ENCODE measurements at places on chromosomes 2 and 18.
A peak's percentile ranks its signal among the peaks of the same experiment; 100 is the strongest.

GRCh38 chr2:121075006-121075551 is 209.9 kb downstream of the TFCP2L1 start:
- DNase-seq, result no peak

GRCh38 chr2:55946793-55947192 is 23.2 kb upstream of the EFEMP1 start:
- no peak for DNase-seq

DNA sequence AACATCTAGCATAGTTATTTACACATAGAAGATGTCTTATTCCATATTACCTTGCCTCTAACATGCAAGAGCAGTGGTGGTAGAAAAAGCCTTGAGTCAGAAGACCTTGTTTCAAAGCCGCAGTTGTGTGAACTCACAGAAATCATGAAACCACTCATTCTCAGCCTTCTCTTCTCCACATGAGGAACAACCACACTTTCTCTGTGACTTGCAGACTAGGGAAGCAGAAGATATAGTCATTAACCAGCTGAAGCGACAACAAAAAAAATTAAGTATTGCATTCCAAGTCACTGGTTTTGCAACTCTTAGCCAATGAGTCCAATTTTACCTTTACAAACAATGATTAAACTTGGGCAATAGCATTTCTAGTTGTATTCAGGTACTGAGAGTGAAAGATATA is 19.0 kb downstream of the TWSG1 start:
- no peak for DNase-seq

GRCh38 chr2:34602262-34602661 is 1003.2 kb upstream of the FAM98A start:
- DNase-seq, result no peak

DNA sequence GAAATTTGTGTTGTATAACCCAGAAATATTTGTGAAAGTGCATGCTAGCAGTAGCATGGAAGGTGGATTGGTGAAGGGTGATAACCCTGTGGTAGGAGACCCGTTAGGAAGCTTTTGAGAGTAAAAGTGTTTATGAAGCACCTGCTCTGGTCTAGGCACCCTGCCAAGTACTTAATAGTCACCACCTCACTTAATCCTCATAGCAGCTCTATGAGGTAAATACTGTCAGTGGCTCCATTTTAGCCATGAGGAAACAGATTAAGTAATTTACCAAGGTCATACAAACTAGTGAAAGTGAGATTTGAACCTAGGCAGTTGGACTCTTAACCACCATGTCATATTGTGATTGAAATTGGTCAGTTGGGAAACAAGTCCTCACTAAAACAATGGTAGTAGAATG is 66.8 kb downstream of the TET3 start:
- DNase-seq, result no peak

DNA sequence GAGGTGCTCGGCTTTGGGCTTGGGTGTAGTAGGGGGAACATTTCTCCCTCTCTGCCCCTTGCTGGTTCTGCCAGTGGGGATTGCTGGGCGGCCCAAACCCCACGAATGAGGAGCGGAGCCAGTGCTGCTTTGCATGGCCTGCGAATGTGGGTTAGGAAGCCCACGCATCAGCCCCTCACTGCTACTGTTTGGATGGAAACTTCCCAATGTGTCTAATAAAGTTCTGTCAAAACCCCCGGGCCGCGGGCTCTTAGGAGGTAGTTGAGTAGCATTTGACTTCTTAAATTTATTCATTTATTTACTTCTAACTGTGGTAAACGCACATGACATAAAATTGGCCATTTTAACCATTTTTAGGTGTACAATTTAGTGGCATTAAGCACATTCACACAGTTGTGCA is 161.3 kb upstream of the FHL2 start:
- no peak for DNase-seq

DNA sequence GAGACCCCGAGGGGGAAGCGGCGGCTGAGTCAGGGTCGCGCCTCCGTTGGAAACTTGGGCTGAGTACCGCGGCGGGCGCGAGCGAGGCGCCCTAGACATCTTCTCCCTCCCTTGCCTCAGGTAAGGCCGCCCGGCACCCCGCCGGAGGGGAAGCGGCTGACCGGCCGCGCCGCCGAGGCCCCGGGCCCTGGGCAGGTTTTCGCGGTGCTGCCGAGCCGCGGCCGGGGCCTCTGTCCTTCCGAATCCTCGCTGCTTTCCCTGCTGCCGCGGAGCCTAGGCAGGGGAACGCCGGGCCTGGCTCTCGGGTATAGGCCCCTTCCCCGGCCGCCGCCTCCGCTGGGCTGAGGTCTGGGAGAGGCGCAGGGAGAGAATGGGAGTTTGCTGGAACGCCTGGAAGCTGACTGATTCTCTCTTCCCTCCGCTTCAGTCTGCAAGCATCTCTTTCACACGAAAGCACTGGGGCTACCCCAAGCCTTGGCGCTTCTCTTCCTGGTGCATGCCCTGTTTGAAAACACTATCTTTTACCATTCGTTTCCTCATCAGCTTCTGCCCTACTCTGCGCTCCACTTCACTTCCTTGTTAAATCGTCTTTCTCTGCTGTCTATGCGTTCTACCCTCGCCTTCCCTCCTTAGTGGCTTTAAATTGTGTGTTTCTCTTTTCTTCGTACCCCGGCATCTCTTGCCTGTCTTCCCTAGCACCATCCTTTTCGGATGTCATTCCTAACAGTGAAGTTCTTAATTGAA is 652 bp downstream of the PPM1B start:
- peak; percentile 33 for DNase-seq

DNA sequence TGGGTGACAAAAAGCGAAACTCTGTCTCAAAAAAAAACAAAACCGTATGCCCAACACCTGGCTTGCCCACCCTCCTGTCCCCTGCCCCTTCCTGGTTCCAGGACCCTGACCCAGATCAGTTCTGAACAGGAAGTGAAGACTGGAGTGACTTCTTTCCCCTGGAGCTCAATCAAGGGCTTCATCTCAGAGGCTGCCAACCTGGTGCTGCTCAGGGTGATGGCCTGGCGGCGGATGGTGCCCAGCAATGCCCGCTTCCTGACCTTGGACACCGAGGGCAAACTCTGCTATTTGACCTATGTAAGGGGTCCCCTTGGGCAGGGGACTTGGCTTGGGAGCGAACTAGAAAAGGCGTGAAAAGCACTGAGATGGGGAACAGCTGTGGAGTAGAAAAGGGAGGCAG is 5.9 kb downstream of the CATIP start:
- no peak for DNase-seq

- DNase-seq, result no peak
These were observed 1149.4 kb upstream of the ZEB2 start for GRCh38 chr2:145669301-145669700.

GRCh38 chr18:47680488-47680887 is 250.0 kb downstream of the SMAD2 start:
- DNase-seq, result no peak

DNA sequence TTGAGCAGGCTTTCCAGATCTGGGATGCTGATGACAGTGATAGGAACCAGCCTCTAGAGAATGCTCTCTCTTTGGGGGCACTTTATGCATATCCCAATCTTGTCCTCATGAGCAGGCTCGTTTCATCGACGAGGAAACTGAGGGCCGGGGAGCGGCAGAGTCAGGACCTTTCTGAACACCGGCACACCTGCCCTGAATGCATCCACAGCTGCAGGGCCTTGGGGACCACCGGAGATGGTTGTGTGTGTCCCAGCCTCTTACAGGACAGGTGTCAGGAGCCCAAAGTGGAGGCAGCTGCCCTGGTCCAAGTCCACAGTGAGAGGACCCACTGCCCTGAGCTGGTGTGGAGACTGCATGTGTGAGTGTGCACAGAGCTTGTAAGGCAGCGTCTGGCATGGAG is 47.6 kb upstream of the FAHD2A start:
- no peak for DNase-seq

- peak; percentile 26 for DNase-seq
These were observed 14.5 kb upstream of the ZBTB14 start for GRCh38 chr18:5309888-5310470.

GRCh38 chr18:41850781-41851180 is 104.3 kb upstream of the PIK3C3 start:
- no peak for DNase-seq

DNA sequence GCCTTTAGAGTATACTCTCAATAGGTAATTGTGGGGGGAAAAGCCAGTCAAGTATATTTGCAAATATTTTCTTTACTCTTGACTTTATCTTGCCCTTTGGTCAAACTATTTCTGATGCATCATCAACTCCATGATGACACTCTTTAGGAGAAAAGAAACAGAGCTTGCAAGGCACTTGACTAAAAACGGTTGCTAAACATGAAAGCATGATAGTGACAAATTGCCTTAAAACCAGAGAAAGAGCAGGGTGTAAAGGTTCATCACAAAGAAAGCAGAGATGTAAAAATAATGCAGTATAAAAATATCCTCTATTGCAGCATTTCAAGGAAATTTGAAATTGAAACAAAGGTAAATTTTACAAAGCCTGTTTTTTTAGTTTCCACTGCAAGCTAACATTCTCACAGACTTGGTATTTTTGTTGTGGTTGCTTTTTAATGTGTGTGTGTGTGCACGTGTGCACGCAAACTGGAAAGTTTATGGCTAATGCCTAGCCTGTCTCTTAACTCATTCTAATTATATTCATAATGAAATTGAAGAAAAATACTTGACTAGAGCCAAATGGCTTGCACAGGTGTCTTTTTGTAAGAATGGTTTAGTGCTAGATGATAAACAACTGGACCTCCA is 503.6 kb downstream of the ARHGAP15 start:
- DNase-seq, result no peak

- DNase-seq, result no peak
These were observed 29.0 kb upstream of the SERPINB2 start for GRCh38 chr18:63858456-63858855.

GRCh38 chr18:8478968-8479370 is 130.3 kb upstream of the RAB12 start:
- DNase-seq, result no peak

DNA sequence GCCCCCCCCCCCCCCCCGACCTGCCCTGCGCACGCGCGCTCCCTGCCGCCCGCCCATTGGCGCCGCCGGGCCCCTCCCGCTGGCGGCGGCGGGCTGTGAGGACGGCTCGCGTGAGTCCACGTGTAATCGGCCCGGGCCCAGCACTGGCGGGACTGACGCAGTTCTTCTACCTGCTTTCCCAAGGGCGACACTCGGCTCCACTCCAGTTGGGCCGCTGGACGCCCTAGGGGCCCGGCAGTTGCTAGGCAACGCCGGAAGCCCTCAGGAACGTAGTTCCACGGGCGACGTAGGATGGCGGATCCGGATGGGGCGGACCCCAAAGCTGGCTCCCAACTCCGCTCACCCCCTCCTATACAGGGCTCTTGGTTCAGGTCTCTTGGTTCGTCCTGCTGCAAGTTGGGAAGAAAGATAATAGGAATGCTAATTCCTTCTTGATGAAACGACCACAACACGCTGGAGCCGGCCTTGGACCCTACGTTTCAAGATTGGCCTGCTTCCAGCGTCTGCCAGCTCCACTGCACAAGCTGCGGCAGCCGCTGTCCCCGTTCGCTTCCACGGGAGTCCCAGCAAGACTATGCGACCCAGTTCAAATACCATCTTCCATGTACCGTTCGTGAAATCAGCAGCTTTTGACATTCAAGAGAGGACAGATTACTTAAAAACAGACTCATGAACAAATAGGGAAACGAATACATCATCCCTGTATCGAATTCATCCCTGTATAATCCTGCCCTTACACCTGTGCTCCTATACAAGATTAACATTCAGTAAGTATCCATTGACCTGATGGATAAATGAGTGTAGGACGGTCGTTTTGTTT is 415 bp upstream of the MCFD2 start:
- DNase-seq, result peak; percentile 83

DNA sequence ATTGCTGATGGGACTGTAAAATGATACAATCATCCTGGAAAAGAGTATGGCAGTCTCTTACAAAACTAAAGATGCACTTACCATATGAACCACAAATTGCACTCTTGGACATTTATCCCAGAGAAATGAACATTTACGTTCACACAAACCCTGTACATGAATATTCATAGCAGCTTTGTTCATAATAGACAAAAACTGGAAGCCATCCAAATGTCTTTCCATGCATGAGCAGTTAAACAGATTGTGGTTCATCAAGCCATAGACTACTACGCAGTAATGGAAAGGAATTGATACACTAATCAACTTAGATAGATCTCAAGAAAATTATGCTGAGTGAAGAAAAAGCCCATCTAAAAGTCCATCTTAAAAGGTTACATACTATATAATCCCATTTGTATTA is 156.1 kb upstream of the SLC39A10 start:
- no peak for DNase-seq

DNA sequence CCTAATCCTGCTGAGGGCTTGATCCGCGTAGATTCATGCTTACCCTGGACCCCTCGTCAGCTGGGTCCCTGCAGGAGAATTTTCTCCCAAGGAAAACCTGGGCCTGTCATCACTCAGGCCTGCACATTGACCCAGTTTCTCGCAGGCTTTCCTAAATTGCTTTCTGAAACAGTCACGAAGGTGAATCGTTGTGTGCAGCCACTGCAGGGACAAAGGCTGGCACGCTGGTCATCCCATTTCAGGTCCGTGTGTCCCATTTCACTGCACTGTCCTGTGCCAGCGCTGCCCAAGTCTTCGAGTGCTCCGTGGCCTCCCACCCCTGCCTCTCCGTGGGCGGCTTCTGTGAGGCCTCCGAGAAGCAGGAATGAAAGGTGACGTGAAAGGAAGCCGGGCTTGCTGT is 62.8 kb upstream of the YWHAQ start:
- DNase-seq, result no peak

DNA sequence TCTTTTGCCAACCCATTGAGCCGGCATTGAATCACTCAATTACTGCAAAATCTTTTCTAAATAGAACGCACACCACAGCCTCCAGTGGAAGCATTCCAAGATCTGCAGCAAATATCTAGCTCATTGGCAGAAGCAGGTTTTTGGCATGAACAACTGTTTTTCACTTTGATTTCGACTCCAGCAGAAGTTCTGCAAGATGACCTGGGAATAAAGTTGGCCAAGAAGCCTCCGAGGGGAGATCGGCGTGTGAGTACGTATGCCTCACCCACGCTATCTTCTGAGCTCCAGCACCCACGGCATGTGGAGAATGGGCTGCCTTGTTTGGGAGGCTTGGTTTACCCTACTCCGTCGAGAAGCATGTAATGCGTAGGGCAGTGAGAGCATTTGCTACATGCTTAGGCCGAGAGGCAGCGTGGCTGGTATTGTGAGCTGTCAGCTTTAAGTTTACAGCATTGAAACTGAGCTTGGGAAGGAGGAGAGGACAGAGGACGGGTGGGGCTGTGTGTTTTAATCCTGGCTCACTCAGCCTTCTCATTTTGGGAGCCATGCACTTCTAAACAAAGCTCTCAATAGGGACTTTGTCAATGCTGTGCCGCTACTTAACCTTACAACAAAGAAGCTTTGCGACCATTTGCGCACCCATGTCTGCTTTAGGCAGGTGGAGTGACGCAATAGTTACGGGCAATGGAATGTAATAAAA is 10.5 kb downstream of the PCARE start:
- no peak for DNase-seq

- no peak for DNase-seq
These were observed 856.4 kb downstream of the RNF144A start for GRCh38 chr2:7773362-7774360.

DNA sequence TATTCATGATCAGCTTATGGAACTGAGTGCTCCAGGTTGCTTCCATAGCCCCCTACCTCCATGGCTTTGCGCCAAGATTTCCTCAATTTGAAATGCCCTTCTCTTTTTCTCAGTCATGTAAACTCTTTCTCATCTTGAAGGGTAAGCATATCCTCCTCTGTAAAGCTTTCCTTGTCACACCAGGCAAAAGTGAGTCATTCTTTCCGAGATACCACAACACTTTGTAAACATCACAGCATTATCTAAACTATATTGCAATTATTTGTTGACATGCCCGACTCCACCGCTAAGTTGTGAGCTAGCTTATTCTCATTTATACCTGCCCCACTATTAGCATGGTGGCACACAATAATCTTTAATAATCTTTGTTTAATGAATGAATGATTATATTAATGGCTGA is 419.5 kb upstream of the CHST9 start:
- DNase-seq, result no peak

GRCh38 chr18:24380163-24380747 is 17.4 kb downstream of the OSBPL1A start:
- no peak for DNase-seq

All from effector memory CD8-positive, alpha-beta T cell (primary cell).